Calu3 (cell line): ENCODE measurements at places on chromosomes 7 and 10. TPM values are rescaled to one million over a fixed set of nuclear protein-coding genes. Genes with fewer than 3 reads are reported as not detected.

Gene SLC13A4
- total RNA-seq: not detected in 2 replicates

DNA sequence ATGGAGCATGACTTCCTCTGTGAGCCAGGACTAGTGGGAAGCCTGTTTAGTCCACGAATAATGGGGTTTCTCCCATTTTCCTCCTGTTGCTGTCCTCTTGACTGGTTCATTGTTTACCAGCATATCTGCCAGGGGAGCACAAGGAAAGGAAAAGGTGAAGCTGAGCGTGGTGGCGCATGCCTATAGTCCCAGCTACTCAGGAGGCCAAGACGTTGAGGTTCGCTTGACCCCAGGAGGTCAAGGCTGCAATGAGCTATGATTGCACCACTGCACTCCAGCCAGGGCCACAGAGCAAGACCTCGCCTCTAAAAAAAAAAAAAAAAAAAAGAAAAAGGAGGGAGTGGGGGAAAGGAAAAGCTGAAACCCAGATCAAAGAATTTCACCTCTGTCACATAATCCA lies 5.8 kb upstream of the IL2RA start:
- H3K27me3 ChIP-seq: peaks cover 60% of the 10 kb centered on the region
- no peaks in the 10 kb centered on the region for H3K4me1 ChIP-seq
- no peak for DNase-seq

- H3K4me3 ChIP-seq: no peak overlapping the region
- peak overlapping the region; percentile 56 for H3K27ac ChIP-seq
- H3K4me1 ChIP-seq: peaks cover 31% of the 10 kb centered on the region
These were observed 727.9 kb upstream of the KCND2 start for GRCh38 chr7:119545118-119545517.

- no peak overlapping the region for H3K4me3 ChIP-seq
- H3K4me1 ChIP-seq: peaks cover 8% of the 10 kb centered on the region
- no peaks in the 10 kb centered on the region for H3K36me3 ChIP-seq
- peaks cover 52% of the 10 kb centered on the region for H3K27me3 ChIP-seq
These were observed 45.5 kb upstream of the TARP start for GRCh38 chr7:38318803-38319416.

- no peaks in the 10 kb centered on the region for H3K4me1 ChIP-seq
- H3K27me3 ChIP-seq: no peaks in the 10 kb centered on the region
- no peak overlapping the region for H3K27ac ChIP-seq
- no peak overlapping the region for H3K4me3 ChIP-seq
- H3K36me3 ChIP-seq: peaks cover 4% of the 10 kb centered on the region
- no peak for DNase-seq
These were observed 235.6 kb downstream of the MGMT start for GRCh38 chr10:129702605-129703004.

DNA sequence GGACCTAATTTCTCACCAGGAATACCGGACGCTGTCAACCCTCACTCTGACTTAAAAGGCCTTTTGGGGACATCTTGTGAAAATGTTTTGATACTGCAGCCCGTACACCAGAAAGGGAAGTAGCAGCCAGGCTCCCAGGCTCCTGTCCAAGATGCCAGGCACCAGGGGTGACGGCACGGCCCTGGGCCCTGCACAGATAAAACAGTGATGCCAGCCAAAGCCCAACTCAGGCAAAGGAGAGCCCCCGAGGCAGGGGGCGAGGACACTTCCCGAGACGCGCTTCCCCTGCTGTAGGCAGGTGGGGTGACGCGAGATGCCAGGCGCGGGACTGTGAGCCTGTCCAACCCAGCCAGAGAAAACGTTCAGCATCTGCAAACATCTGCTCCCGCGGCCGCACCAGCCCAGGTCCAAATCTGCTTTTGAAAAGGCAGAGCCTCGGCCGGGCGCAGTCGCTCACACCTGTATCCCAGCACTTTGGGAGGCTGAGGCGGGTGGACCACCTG lies 15.7 kb downstream of the ZFAND2A start:
- H3K4me3 ChIP-seq: no peak overlapping the region
- DNase-seq: no peak
- H3K4me1 ChIP-seq: no peaks in the 10 kb centered on the region
- H3K27ac ChIP-seq: no peak overlapping the region
